ENCODE measurements at places on chromosomes 2 and 18. TPM values are rescaled to one million over a fixed set of nuclear protein-coding genes. Genes with fewer than 3 reads are reported as not detected.
A peak's percentile ranks its signal among the peaks of the same experiment; 100 is the strongest.

DNA sequence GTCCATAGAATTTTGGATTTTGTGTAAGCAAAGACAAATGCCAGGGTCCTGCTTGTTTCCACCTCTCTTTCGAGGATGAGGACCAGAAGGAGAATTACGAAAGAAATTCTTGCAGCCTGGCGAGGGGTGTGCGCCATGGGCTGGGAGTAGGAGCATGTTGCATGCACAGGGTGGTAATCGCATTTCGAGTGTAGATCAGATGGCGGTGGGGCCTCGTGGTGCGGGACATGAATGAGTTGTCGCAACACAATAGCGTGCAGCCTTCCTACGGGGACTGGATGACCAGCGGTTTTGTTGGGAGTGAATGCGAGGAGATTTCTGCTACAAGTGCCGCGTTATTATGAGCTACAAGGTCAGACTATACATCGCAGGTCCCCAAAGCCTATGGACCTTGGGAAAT, 4.2 kb upstream of the EN1 start:
- no peak for DNase-seq

The EVA1A gene
- 15.9 TPM for polyA plus RNA-seq

The ASPRV1 gene
- 5.2 TPM for polyA plus RNA-seq

The TMEM150A gene
- 43.0 TPM for polyA plus RNA-seq

The CYBRD1 gene
- polyA plus RNA-seq = 51.7 TPM

DNA sequence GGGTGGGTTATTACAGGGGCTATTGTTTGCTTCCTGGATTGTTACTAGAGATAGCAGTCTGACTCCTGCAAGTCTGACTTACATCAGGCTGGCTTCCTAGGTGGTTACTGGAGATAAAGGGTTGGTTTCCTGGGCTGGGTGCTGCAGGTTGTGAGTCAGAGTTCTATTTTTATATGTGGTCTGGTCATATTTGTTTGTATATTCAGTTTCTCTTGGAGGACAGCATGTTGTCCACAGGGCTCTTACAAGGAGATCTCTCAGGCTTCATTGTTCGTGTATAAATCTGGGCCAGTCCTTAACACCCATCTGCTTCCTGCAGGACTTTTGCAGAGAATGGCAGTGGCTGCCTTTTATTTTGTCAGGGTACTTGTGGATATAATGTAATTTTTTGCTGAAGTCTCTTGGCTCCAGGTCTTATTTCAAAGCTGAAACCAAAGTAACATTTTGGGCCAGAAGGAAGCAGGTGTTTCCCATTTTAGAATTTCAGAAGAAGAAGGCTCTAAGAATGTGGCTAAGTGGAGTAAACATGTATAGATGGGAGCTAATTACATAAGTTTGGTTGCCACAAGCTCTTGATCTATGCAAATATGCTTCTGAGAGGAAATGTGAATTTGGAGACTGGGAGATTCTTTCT, 65.9 kb upstream of the SLC16A14 start:
- no peak for DNase-seq

The IHH gene
- polyA plus RNA-seq = 1.8 TPM

GRCh38 chr18:11719621-11720020, 30.6 kb downstream of the GNAL start:
- no peak for DNase-seq

The SCN9A gene
- 1.9 TPM for polyA plus RNA-seq

GRCh38 chr2:12451726-12452125, 265.0 kb upstream of the TRIB2 start:
- DNase-seq = no peak

- DNase-seq = peak; percentile 21
Measured at GRCh38 chr18:21598726-21599584, 1.5 kb downstream of the ESCO1 start.

DNA sequence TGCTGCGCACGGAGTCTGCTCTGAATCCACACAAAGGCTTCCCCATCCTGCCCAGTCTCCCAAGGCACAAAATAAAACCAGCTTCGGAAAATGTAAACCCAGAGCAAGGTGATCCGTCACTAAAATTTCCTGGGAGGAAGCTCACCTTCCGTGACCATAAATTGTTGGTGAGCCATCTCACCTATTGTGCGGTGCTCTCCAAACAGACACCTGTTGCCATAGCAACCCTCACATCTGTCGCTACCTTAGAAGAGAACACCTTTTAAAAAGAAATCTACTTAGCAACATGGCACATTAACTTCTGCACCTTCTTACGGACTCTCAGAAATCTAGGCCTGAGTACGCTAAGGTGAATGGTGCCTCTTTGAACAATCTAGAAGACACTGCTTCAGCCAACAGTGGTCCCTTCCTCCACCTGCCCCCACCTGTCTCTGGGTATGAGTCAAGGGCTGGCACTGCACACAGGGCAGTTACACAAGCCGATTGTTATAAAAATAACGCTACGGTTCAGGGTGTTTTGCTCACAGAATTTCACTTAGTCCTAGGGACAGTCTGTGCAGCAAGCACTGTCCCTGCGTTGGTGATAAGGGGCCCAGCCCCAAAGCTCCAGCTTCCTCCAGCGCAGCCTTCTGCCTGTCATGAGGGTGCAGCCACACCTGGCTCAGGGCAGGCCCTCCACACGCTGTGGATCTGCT, 114.9 kb upstream of the ID2 start:
- no peak for DNase-seq

DNA sequence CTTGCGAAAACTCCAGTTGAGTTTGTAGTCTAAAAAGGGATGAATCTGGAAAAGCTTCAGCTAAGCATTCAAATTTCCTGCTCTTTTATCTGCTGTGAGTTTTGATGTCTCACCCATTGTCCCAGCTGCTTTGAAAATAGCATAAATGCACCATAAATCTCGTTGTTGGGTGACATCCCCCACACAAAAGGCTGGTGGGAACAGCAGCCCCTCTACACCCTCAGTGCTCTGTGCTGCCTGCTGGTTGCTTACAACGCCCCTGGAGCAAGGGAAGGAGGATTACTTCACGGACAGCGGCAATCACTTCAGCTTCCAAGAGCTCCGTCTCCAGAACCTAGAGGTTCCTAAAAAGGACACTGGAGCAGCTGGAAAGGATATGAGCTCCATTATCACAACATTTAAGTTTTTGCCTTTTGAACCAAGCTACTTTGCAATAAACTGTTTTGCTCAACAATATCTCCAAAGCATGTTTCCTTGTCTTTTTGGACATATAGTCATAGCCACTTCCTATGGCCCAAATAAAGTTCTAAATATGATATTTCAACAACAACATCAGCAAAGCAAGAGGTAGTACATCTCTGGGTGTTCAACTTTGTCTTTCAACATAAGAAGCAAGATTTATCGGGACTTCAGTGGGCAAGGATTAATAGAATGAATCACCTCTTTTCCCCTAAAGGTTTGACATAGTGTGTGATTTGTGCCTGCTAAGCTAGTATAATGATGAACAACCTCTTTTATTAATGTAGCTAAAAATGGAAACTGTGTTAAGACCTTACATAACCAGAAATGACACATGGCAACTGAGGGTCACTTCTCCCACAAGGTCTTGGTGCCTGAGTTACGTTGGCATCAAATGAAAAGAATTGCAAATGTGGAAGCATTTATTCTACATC, 413.5 kb downstream of the TXNL1 start:
- DNase-seq = no peak

DNA sequence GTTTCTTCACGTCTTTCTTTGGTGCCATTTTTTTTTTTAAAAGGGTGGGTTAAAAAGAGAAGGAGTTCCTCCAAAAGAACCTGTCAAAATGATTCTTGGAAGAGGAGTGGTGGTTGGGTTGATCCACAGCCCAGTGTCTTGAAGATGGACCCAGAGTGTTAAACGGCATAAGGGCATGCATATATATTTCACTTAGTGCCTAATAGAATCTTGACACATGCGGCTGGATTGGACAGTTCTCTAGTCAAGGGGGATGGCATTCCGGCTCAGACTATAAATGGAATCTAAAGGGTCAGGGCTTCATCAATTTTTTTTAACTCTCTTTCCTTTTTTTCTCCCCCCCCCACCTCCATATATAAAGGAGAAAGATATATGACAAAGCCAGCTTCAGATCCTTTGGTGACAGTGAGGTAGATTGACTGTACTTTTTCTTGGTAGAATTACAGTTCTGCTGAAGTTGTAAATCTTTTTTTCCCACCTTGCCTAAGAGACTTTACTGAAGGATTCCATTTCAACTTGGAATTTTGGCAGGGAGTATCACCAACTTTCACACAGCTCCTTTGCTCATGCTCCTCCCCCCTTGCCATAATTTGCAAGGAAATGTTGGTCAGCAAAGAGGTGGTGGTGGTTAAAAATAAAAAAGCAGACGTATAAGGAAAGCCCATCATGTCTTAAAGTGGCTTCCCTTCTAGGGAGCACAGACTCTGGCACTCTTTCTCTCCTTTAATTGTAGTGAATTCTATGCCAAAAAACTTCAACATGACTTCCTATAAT, at the start of gene MYL1:
MYL1 (minus strand) TSS at position 160 of the 774 bp plus-strand sequence; CDS start at position 28, 132 bp downstream.
- no peak for DNase-seq

- DNase-seq = no peak
Measured at GRCh38 chr2:32773448-32773808, 145.6 kb downstream of the TTC27 start.

The NOL4 gene
- 1.8 TPM for polyA plus RNA-seq

DNA sequence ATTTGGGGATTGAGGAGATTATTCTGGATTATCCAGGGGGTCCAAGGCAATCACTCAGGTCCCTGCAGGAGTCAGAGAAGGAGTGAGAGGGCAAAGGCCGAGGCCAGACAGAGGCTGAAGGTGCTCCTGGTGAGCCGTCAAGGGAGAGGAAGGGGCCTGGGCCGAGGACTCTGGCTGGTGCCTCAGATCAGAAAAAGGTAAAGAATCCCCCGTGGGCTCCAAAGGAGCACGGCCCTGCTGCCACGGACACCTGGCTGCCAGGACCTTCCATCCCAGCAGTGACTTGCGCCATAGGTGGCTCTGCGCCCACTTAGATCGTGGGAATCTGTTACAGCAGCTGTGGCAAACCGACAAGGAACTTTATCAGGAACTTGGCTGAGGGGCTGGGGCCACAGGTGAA, 374.8 kb upstream of the MYT1L start:
- DNase-seq = no peak

The ZSWIM2 gene
- not detected for polyA plus RNA-seq

- DNase-seq = no peak
Measured at GRCh38 chr2:186827862-186828492, 21.0 kb downstream of the ZSWIM2 start.

The SLC11A1 gene
- 0.68 TPM for polyA plus RNA-seq

The TUBA4B gene
- polyA plus RNA-seq = 0.91 TPM

The SERPINB4 gene
- 0.08 TPM for polyA plus RNA-seq

DNA sequence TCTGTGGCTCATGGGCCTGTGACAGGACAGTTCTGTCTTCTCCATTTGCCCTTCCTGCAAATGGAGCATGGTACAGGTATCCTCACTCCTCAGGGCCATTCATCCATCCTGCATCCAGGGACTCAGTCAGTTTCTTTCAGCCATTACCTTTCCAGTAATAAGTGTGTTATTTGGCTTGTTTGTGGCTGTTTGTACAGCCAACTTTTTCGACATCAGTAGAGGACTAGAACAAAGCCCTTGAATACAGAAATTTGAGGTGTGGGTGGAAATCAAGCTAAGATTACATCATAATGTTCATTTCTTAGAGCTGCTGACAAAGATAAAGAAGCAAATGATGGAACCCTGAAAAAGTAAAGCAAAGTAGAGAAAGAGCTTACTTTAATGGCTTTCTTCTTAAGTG, 290.4 kb downstream of the PTPRM start:
- DNase-seq = no peak

The SMCHD1 gene
- polyA plus RNA-seq = 53.5 TPM

DNA sequence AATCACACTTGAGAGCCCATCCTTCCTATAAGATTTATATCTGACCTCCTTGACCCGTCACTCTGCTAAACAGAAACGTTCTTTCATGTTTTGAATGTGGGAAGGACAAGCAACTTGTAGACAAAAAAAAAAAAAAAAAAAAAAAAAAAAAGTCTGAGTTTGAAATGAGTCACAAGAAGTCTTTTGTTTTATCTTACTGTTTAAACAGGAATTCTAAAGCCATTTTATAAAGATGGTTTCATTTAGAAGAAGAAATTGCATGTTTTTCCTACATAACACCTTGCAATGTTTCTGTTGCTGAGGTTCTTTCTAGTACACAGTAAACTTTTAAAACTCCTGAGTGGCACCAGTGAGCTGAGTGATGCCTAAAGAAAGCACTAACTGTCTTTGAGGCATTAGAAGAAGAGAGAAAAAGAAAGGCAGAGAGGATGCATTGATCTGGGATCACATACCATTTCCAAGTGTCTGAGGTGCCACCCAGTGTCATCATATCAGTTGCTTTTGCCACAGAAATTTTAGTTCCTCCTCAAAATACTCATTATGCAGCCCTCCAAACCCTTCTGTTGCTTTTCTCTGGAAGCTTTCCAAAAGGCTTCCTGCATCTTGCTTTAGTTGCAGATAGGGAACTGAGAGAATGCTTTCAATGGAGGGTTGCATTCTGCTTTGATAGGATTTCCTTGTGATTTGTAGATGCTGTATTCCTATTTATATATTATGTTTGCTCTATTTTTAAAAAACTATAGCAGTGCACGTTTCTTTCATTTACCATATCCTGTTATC, 69.1 kb downstream of the ACVR2A start:
- DNase-seq = no peak

DNA sequence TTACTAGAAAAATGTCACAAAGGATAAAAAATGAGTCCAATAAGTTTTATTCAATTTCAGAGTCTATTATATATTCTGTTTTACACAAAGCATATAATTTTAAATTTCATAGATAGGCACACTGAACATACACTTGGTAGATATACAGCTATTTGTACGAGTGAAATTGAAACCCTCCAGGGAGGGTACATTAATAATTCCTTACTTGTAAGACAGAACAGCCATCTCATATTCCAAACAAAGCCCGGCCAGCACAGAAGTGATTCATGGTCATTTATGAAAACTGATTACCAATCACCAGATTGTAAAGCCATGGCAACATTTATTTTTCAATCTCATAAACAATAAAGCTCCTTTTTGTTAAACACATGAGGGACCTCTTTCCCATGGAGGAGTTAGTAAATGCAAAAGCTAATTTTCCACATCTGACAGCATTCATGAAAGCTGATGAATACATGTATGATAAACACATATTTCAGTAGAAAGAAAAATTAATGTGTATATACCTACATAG, 190.6 kb downstream of the TDRD15 start:
- DNase-seq = no peak

DNA sequence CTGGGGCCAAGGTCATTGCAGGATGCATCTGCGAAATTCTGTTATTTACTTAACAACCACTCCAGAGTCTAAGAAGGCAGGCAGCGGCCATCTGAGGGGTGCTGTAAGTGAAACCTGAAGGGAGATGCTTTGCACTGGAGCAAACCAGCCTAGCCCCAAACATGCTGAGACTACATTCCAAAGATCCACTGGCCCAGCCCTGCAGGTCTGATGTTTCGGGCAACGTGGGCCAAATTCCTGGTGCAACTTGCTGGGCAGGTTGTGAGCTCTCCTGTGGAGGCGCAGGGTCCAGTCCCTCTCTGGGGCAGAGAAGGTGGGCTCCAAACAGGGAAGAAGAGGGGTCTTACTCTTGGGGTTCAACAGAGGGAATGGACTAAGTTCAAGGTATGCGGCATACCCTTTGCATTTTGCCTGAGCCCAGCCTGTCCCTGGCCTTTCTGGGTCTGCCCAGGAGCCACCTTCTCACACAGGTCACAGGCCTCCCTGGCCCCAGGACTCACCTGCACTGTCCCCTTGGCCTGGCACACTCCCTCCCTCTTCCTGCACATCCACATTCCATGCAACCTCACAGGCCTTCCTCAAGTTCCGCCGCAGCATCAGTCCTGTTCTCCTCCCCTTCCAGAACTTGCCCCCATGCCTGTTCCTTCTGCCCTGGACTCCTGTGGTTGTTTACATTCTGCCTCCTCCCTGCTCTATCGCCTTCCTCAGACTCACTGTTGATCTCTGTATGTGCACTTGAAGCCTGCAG, 5.1 kb upstream of the MAL start:
- no peak for DNase-seq

GRCh38 chr2:10368491-10369231, 66.0 kb downstream of the HPCAL1 start:
- no peak for DNase-seq
